Glutamatergic neuron (in vitro differentiated cells): ENCODE measurements at places on chromosomes 4 and X. TPM values are rescaled to one million over a fixed set of nuclear protein-coding genes. Genes with fewer than 3 reads are reported as not detected.
A peak's percentile ranks its signal among the peaks of the same experiment; 100 is the strongest.

DNA sequence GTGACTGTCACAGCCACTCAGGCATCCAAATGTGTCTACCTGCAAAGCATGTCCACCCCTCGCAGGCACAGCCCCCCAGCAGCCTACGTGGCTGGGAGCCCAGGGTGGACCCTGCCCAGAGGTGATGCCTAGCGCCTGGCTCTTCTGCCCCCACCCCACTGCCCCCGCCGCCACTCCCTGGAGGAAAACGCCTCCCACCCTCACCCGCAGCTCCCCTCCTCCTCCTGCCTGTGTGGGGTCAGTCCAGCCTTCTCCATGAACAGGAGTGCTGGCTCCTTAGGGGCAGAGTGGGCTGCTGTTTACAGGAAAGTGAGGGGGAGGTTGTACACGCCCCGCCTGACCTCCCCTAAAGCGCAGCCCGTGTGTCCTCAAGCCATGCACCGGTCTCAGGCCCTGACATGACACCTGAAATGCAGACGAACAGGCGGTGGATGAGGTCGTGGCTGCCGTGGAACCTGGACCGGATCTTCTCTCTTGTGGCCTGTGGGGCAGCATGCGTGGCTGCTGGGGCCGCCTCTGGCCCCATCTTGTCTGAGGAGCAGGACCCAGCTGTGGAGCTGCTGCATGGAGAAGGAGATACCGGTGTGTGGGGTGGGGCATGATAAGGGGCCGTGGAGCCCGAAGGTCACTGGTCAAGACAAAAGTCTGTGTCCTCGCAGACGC, 11.9 kb upstream of the MXD4 start:
- DNase-seq: no peak

GRCh38 chr4:187424636-187425035, 570.9 kb upstream of the ZFP42 start:
- DNase-seq: no peak

GRCh38 chr4:87541521-87541920, 12.3 kb upstream of the SPARCL1 start:
- no peak for DNase-seq

DNA sequence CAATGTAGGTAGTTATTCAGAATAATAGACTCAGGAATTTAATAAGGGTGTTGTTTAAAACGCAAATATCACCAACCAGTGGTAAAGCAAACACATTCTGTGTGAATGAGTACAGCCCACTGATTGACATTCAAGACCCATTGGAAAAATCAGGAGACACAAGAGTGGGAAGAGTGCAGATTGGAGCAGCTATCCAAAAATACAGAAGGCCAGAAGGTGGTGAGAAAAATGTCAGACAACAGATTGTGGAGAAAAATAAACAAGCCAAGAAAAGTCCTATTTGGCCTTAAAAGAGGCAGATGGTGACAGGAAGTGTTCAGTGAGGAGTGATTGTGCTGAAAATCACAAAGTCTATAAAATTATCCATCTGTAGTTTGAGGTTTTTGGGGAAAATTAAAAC, 39.3 kb downstream of the CPE start:
- no peak for DNase-seq

GRCh38 chr4:38670109-38670901, 6.3 kb downstream of the KLF3 start:
- no peak for DNase-seq

DNA sequence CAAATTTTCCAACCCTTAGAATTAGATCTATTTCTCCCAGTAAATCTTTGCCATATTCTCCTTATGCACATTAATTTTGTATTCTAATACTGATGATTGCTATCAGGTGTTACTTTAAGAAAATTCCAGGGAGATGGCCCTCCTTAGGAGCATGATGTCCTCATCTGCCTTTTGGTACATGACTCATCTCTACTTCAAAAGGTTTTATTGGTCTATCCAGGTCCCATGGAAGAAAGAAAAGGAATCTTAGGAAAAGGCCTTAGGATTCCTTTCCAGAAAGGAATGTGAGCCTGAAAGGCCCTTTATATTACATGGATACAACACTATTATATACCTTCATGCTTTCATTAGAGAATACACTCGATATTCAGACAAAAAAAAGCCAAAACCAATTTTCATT, 968.2 kb downstream of the STIM2 start:
- no peak for DNase-seq

GRCh38 chr4:26178854-26179253, 142.0 kb upstream of the RBPJ start:
- DNase-seq: no peak

- DNase-seq: no peak
These were observed 232.2 kb downstream of the IDS start for GRCh38 chrX:149272690-149273463.

- DNase-seq: peak; percentile 36
These were observed 979 bp downstream of the EFNB1 start for GRCh38 chrX:68829582-68830418.

- no peak for DNase-seq
These were observed 174.7 kb downstream of the GC start for GRCh38 chr4:71609167-71609566.

- peak; percentile 74 for DNase-seq
These were observed 31.7 kb downstream of the COQ2 start for GRCh38 chr4:83252782-83253405.

- peak; percentile 67 for DNase-seq
These were observed 44.2 kb downstream of the CLDN34 start for GRCh38 chrX:10011261-10011931.

DNA sequence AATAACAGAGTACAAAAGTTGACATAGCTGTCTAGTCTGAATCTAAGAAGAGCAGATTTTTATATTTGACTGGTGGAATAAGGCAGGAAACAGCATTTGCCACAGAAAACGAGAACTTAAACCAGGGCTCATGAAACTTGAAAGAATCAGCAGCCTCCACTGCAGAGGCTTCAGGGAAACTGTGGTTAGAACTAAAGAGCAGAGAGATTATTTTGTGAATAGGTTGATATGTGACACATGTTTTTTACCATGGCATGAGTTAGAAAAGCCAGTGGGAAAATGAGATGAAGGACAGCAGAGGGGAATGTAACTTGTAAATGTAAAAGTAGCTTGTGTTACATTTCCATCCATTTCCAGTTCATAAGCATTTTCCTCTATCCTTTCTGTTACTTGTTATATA, 63.7 kb upstream of the CAMK2D start:
- DNase-seq: no peak

DNA sequence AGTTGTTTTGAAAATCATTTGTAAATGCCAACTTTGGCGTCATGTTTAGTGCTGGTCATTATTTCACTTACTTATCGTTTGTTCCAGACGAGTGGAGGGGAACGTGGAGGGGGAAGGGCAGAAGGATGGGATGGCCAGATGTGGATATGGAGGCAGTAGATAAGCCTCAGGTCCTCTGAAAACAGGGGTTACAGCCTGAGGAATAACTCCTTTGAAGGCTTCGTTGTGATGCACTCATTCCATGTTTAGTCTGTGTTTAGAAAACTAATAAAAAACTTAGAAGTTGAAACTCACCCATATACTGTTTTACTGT, 1.1 kb downstream of the MOB1B start:
- DNase-seq: no peak

- DNase-seq: no peak
These were observed 53.9 kb downstream of the PPM1K start for GRCh38 chr4:88230461-88230891.

GRCh38 chr4:110853242-110853641, 230.4 kb upstream of the PITX2 start:
- no peak for DNase-seq

DNA sequence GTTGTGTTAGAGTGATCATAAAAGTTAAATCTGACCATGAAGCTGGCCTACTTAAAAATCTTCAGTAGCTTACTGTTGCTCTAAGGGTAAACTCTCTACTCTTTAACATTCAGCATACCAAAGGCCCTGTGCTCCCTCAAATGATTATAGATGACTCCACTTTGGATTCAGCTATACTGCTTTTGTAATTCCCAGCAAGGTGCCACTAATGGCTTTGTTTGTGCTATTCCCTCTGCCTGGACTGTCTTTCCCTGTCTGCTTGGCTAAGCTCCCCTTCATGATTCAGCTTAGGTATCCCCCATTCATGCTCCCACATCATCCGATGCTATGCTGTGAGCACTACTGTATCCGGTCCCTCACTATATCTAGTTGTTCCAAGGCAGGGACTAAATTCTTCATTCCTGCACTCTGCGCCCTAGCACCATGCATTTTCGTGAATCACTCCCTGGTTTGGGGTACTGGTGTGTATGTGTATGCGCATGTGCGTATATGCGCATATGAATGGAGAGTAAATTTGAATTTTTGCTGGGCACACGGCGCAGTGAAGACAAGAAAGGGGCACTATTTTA, 453 bp upstream of the PBDC1 start:
- DNase-seq: no peak

- no peak for DNase-seq
These were observed 31.2 kb downstream of the PRDM8 start for GRCh38 chr4:80228460-80228859.

DNA sequence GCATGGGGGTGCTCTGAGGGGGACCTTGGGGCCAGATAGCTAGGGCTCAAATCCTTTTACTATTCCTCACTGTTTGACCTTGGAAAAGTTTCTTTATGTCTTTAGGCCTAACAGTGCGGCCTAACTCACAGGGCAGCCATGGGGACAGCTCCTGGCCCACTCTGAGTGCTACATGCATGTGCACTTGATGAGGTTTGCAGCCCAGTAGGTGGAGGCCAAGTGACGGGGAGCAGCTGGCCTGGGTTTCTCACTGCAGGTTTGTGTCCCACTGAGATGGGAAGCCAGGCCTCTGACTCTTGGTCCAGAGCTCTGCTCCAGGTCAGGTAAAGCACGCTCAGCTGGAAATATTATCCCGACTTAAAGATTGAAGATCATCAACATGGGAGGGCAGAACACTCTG, 102.8 kb downstream of the SLC2A9 start:
- DNase-seq: no peak

GRCh38 chr4:76197971-76198410, 15.6 kb downstream of the SCARB2 start:
- peak; percentile 69 for DNase-seq

GRCh38 chrX:94178145-94178788, 504.3 kb downstream of the FAM133A start:
- no peak for DNase-seq

ADAM29 gene
- not detected for total RNA-seq

BGN gene
- 0.56 TPM for total RNA-seq

PDE6B gene
- 2.3 TPM for total RNA-seq

AP1AR gene
- total RNA-seq: 21.0 TPM

CFP gene
- 0.49 TPM for total RNA-seq

ADRA2C gene
- total RNA-seq: 4.8 TPM

EDA2R gene
- 6.3 TPM for total RNA-seq

CNGA2 gene
- total RNA-seq: not detected

NPY5R gene
- total RNA-seq: not detected

SPOCK3 gene
- 26.8 TPM for total RNA-seq

GCNA gene
- total RNA-seq: 2.5 TPM
